Activated CD4-positive, CD25-positive, alpha-beta regulatory T cell treated with anti-CD3 and anti-CD28 coated beads, Interleukin-2, amount 50 U/mL, for 16 hours (primary cell): ENCODE measurements at places on chromosomes 12 and 14.

GRCh38 chr14:81884382-81884781 is 350.7 kb upstream of the SEL1L start:
- no peak for DNase-seq

DNA sequence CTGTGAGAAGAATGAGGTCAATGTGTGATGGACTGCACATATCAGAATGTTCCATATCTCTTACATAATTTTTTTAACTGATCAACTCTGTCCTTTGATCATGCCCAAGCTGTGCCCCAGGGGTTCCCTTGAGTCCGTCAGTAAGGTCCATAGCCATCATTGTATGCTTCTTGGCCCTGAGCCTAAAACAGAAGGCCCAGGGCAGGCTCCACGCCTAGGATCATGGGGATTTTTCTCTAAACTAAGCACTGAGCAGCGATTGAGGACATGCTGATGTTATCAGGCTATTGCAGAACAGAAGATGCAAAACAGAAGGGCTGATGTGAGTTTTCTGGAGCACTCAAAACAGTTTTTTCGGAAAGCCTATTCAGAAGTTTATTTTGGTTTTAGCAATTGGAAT is 20.9 kb downstream of the RNASE9 start:
- no peak for DNase-seq

DNA sequence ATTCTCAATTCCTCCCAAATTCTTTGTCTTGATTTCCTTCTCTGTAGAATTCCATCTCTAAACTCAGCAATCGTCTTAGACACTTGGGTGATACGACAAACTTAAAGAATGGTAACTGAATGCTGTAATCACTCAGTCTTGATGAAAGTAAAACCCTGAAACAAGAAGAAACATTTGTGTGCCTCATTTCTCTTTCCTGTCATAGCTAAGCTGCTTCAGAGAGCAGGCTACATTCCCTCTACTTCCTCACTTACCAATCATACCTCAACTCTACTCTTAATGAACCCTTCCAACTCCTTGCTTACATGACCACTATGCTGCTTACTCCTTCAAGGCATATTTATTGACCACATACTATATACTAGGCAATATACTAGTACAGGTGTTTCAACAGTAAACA is 8.3 kb downstream of the MAP4K5 start:
- no peak for DNase-seq

GRCh38 chr12:72605975-72606374 is 333.8 kb downstream of the TRHDE start:
- no peak for DNase-seq

GRCh38 chr12:120944645-120945217 is 33.6 kb upstream of the HNF1A start:
- peak; percentile 15 for DNase-seq

GRCh38 chr12:132139912-132140311 is 4.2 kb downstream of the DDX51 start:
- DNase-seq: no peak

DNA sequence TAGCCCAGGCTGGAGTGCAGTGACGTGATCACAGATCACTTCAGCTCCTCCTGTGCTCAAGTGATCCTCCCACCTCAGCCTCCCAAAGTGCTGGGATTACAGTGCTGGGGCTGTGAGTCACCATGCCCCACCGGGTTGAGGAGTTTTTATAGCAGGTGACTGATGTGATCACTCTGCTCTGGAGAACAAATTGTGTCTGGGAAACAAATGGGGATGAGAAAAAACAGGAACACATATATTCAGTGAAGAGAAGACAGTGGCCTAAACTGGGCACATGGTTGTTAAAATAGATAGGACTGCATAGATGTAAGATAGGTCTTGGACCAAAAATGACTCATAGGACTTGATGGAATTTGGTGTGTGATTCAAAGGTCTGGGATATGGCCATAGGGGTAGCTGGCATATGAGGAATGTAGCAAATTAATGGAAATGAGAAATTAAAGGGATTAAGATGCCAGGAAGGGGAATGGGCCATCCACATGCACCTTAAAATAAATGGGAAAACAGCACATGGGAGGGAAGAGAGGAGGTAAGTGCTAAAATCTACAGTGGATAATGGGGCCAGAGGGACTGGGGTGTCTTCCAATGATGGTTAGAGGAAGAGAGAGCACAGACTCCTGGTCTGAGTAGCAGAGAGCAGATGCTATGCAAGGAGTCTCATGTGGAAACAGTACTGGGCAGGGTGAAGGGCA is 11.2 kb downstream of the BCAT1 start:
- DNase-seq: no peak

- DNase-seq: no peak
These were observed 50.6 kb downstream of the SCAF11 start for GRCh38 chr12:45939759-45940158.

- no peak for DNase-seq
These were observed 496.2 kb downstream of the EGLN3 start for GRCh38 chr14:33454707-33455106.

GRCh38 chr12:79454338-79454843 is 236.4 kb downstream of the PAWR start:
- DNase-seq: no peak

DNA sequence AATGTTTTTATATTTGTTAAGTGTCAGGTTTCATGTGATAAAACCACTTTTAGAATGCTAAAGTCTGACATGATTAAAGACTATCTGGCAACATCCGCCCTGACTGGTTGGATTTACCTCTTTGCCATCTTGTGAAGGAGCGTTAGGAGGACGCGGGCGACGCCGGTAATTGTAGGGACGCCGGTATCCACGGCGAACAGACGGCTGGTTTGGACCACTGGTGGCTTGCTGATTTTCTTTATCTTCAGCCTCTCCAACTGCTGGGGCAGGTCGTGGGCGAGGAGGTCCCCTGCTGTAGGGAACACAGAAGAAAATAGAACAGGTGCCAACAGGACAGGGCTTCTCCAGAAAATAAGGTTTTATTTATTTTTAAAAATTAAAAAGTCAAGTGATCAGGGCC is 21.3 kb downstream of the YBX3 start:
- DNase-seq: no peak

- DNase-seq: no peak
These were observed 45.0 kb upstream of the OR6J1 start for GRCh38 chr14:22689199-22689598.

DNA sequence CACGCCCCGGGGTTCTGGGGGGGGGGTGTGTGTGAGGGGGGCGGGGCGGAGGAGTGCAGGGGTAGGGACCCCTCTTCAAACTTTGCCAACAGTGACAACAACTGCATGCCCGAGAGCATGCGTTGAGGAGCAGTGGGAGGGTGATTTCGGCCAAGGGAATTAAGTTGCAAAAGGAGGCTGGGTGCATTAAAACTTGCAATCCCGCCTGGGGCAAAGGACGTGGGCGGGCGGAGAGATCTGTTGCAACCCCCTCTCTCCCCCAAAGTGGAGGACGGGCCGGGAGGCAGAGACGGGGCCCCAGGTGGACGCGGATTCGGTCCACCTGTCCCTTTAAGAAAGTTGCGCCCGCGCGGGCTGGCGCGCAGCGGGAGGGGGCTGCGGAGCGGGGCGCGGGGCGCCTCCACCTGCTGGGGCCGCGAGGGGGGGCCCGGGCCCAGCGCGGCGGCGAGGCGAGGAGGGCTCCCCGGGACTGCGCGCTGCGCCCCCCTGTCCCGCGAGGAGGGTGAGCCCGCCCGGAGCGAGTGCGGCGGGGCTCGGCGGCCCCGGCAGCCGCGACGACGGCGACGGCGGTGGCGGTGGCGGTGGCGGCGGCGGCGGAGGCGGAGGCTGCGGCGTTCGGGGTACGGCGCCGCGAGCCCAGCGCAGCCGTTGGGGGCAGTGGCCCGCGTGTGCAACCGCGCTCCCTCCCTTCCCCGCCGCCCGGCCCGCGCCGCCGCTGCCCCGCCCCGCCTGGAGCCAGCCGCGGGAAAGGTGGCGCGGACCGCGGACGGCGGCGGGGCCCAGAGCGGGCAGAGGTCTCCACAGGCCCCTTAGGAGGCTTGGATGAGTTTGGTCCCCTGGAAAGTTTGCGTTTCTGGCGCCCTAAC is 530 bp upstream of the FOXN4 start:
- DNase-seq: no peak

DNA sequence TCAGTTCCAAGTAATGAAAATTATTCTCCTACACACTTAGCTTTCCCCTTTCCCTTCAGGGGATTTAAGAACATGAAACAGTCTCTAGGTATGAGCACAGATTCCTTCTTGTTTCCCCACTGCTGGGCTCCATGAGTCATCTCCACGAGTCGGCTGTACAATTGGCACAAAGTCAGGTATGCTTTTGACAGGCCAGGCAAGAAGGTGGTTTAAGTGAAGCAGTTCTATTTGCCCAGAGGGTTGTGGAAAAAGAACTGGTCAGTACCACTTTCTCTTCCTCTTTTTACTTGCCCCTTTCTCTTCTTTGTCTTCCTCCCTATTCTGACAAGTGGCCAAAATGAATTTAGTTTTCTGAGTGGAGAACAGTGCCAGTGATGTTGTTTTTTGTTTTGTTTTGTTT is 16.3 kb downstream of the DYNC1H1 start:
- no peak for DNase-seq

- DNase-seq: no peak
These were observed 1319.1 kb downstream of the TMEM121 start for GRCh38 chr14:106845286-106846087.

DNA sequence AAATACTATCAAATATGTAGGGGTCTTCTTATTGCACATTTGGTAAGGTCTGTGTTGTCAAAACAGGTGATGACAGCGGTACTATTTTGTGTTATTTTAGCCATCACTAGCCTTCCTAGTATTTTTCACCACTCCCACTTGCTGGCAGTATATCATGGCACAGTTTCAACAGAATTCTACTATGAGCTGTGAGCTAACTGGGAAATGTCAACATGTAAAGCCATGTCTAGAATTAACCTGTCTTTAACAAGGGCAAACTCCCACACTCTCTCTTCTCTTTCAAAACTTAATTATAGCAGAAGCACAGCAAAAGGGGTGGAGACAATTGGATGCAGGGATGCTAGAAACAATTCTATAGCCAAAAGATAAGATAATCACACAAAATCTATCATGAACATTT is 253.4 kb downstream of the PAX9 start:
- no peak for DNase-seq

GRCh38 chr12:78931466-78931990 is 67.0 kb downstream of the SYT1 start:
- no peak for DNase-seq

DNA sequence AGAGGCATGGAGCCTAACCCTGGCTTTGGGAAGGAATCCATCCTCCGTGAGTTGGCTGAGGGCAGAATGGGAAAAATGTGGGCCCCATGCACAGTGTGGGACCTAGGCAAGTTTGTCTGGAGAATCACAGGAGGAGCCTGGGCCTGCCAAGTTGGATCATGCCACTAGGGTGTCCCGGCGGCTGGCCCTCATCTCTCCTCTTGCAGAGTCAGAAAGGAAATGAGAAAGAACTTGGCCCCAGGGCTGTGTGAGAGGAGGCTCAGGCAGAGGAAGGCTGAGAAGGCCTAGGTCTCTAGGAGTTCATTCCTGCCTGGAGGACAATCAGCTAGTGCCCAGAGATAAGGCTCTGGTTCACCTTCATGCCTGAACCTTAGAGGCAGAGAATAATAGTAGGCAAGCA is 2.5 kb upstream of the ESRRB start:
- no peak for DNase-seq

- DNase-seq: no peak
These were observed 245 bp upstream of the BRMS1L start for GRCh38 chr14:35825968-35826217.

- DNase-seq: no peak
These were observed 10.6 kb downstream of the ADSS1 start for GRCh38 chr14:104734601-104734990.
